ENCODE measurements at places on chromosomes 4 and X. TPM values are rescaled to one million over a fixed set of nuclear protein-coding genes. Genes with fewer than 3 reads are reported as not detected.
A peak's percentile ranks its signal among the peaks of the same experiment; 100 is the strongest.

DNA sequence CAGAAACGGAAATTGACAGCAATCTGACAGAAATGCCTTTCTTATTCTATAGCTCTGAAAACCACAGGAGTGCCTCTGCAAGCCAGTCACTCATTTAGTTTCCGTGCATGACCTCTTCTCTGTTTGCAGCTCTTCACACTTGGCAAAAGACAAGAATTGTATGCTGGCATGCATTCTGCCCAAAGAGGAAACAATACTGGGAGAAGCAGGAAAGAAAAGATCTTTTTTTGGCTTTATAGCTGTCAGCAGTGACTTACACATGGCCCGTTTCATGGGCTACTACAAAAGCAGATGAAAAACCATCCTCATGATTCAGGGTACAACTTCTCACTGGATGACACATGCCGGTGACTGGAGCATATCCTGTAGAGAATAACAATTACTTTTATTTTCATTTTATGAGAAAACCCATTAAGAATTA lies 249.4 kb downstream of the ADAMTS3 start:
- H3K4me1 ChIP-seq: no peaks in the 10 kb centered on the region
- no peaks in the 10 kb centered on the region for H3K36me3 ChIP-seq
- DNase-seq: no peak
- no peak overlapping the region for H3K27ac ChIP-seq

DNA sequence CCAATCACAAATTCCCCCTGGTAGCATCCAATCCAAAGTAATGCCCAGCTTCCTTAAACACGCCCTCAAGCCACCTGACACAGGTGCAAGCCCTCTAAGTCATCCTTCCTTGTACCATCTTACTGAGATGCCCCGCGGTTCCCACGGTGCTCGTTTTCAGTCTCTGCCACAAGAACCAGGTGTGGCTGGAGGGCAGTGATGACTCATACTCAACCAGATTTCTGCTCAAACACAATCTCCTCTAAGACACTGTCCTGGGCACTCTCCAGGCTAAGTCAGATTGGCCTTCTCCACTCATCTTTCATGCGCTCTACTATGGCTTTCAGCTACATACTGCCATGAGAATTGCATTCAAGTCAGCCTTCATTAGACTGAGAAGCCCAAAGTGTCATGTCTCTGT lies 3.5 kb downstream of the SH3KBP1 start:
- H3K4me1 ChIP-seq: peaks cover 13% of the 10 kb centered on the region
- H3K4me3 ChIP-seq: no peak overlapping the region
- peak; percentile 43 for DNase-seq
- no peaks in the 10 kb centered on the region for H3K27me3 ChIP-seq
- no peaks in the 10 kb centered on the region for H3K36me3 ChIP-seq

DNA sequence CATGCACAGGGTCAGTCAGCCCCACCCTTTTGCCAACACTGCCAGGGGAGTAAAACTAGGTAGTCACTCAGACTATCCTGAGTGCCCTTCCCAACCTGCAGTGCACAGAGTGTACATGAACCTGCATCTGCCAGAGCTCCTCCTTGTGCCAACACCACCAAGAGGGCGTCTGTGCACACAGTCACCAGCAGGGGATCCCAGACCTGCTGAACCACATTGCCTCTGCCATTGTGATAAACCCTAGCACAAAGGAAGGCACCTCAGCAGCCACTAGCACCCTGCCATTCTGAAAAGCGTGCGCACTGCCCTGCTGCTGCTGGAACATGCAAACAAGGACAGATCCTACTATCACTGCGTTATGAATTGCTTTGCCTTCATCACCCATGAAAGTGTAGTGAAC lies 247.8 kb upstream of the POU3F4 start:
- H3K27ac ChIP-seq: no peak overlapping the region
- no peak overlapping the region for H3K4me3 ChIP-seq
- no peak for DNase-seq
- H3K36me3 ChIP-seq: no peaks in the 10 kb centered on the region

The GPR82 gene
- not detected for total RNA-seq

All from HCT116 (cell line).